Activated CD4-positive, alpha-beta memory T cell treated with anti-CD3 and anti-CD28 coated beads for 36 hours (primary cell): ENCODE measurements at places on chromosomes 6 and 20.

DNA sequence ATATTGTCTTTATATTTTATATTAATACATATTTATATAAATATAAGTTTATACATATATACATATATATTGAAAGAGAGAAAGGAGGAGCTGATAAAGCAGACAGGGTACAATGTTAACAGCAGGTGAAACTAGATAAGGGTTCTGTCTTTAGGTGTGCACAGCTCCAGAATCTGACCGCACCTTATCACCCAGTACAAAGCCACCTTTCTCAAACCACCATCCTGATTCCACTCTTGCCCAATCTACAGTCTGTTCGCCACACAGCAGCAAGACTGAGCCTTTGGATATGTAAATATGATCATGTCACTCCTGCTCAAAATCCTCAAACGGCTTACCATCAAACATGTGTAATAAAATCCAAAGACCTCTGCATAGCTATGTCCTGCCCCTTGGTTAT lies 34.7 kb upstream of the ASCC3 start:
- DNase-seq = no peak

DNA sequence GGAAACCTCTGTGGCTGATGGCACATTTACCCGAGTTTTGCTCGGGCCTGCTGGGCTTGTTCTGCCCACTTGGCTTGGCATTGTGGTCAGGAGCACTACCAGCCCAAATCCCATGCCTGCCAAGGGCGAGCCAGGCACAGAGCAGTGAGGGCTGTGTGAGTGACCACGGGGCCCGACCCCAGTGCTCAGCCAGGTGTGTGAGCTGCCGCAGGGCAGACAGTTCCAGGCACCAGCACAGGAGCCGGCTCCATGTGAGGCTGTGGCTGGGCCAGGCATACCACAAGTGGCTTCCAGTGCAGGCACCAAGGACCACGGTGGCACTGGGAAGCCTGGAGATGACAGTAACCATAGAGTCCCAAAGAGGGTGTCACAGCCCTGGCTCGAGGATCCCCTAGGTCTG lies 1225.5 kb upstream of the GJE1 start:
- DNase-seq = no peak

DNA sequence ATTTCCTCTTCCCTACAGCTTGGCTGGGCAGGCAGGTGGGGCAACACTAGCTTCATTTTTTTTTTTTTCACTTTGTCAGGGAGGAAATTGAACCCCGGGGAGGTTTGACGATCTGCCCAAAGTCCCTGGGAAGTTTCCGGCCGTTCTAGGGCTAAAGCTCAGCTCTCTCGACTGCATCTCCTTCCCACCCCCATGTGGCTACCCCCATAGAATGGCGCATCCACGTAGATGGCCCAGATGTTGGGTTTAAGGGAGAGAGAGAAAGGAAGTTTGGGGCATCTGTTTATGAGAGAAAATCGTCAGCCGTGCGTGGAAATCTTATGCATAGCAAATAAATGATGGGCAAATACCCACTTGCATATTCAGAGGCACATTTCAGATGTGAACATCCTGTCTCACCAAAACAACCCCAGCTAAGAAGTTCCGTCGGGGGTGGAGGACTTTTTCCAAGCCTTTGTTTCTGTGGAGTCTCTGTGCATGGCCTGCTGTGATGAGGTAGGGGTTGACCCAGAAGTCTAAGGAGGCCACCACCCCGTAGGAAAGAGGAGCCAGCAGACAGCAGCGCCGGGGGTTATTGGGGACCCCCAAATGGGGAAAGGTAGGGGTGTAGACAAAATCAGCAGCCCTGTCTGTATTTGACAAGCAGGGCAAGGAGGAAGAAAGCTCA lies 40.5 kb upstream of the ZNF831 start:
- peak; percentile 73 for DNase-seq

- DNase-seq = peak; percentile 52
Measured at GRCh38 chr20:50344232-50345071, 153.8 kb downstream of the CEBPB start.

- DNase-seq = no peak
Measured at GRCh38 chr6:70735513-70735912, 67.8 kb downstream of the SMAP1 start.
